ENCODE measurements at places on chromosomes 2 and 18.

DNA sequence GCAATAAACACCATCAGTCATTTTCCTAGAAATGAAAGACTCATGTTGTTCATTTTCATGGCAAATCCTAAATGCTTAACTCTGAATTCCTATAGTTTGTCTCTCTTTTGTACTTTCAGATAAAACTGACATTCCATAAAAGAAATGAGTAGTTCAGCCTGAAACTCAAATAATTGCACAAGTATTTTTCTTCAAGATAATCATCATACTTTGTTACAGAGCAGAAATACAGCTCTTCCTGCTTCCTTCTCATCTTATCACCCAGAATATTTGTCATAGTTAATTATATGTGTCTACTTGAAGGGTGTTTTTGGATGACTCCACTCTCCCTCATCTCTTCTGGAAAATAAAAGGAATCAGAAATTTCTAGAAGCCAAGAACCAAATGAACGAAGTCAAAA lies 141.1 kb downstream of the HNMT start:
- DNase-seq: no peak

DNA sequence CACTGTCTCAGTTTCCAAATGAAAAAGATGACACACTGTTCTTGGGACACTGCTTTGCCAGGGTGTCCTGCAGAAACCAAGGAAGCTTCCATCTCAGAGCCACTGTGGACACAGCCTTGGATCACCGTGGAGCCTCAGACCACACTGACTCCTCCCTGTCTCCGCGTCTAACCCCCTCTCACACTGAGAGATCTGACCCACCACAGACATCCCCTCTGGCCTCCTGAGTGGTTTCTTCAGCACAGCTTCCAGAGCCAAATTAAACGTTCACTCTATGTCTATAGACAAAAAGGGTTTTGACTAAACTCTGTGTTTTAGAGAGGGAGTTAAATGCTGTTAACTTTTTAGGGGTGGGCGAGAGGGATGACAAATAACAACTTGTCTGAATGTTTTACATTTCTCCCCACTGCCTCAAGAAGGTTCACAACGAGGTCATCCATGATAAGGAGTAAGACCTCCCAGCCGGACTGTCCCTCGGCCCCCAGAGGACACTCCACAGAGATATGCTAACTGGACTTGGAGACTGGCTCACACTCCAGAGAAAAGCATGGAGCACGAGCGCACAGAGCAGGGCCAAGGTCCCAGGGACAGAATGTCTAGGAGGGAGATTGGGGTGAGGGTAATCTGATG lies 113.4 kb upstream of the PKDCC start:
- peak; percentile 22 for DNase-seq

- DNase-seq: no peak
These were observed 21.9 kb upstream of the CCDC141 start for GRCh38 chr2:179071810-179072355.

DNA sequence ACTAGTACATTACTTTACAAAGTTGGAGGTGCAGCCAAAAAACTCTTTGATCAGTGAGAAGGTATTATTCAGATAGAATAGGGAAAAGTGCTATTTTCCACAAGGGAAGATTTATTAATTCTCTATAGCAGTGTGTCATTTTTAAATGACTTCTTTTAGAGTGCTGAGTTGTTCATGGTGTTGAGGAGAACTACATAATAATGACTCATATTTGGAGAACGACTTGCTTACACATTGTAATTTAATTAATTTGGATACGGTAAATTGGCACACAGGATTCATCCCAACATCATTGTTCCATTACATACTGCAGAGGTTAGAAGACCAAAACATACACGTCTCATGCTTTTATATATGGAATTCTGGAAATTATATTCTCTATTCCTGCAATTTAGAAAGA lies 22.1 kb upstream of the MAP2 start:
- peak; percentile 12 for DNase-seq

DNA sequence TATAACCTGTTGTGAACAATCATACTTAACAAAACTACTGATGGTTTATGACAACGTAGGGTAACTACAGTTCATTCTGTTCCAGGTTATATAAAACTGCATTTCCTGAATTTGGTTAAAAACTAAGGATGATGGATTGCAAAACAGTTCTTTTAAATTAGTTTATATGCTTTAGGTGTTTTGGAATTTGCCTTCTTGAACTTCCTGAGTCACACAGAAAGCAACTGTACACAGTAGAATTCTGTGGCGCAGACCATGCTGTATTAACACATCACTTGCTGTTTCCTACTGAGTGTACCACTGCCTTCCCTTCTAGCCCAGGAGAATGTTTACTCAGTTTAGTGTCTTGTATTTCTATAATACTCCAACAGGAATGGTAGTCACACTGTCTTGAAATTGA lies 19.4 kb downstream of the ITGB1BP1 start:
- DNase-seq: peak; percentile 72

DNA sequence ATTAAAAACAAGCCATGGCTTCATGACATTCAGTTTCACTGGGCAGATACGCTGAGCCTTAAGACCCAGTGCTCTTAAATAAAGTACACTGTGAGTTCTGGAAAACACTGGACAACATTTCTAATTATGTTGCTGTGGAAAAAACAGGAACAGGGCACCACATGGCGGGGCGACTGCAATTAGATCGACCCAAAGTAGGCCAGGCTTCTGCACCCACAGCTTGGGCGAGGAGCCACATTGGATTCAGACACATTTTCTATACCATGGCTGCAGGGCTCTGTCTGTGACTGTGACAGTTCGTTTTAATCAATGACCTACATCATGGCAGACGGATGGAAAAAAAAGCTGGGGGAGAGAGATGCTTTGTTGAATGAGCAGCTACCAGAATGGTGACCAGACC lies 227.2 kb upstream of the HS6ST1 start:
- no peak for DNase-seq

DNA sequence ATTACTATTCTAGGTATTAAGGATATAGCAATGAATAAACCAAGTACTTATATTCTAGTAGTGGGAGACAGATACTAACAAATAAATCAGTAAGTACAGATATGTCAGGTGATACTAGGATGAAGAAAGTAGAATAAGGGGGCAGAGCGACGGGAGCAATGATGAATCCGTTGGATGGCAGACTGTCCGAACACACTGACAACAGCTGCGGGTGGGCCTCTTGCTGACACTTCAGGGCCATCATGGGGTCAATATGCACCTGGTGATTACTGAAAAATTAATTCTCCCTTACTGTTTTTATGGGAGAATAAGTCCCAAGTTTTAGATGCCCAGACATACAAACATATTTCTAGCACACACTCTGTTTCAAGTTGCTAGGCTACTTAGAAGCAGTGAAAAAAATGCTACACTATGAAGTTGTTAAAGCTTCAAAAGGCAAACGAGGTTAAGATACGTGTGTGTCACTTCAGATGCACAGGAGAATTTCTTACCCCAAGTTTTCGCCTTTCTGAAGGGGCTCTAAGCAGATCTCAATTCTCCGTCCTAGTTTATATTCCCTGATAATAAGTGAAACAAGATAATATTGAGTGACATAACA lies 78.7 kb downstream of the USP40 start:
- no peak for DNase-seq

Measured in HCEC 1CT (cell line).